ENCODE measurements at places on chromosomes 1 and 21. TPM values are rescaled to one million over a fixed set of nuclear protein-coding genes. Genes with fewer than 3 reads are reported as not detected.

DNA sequence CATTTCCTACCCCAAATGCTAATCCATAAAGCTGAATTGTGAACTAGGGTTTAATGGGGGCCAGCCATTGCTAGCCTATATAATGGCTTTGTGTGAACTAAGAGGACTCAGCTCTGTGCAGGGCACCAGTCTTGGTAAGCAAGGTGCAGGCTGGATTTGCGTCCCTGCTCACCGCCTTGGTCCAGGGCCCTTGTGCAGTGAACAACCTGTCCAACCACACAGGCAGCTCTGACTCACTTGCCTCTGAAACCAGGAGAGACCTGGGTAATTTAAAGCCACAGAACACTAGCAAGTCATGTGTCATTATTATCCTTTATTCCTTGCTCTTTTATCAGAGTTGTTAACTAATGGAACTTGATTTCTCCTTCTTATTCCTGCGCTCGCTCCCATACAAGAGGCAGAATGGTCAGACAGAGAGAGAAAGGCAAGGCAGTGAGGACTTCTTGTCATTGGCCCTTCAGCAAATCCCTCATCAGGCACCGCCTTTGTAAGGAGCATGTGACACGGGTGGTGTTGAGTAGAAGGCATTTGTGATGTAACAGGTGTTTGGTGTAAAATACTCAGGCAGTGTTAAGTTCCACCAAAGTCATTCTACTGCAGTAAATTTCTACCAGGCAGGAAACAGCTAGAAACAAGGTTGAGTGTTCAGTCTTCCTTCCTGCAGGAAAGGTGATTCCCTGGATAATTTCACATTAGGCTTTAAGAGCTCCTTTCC, 67.3 kb upstream of the OLIG2 start:
- DNase-seq, result peak; percentile 30

DNA sequence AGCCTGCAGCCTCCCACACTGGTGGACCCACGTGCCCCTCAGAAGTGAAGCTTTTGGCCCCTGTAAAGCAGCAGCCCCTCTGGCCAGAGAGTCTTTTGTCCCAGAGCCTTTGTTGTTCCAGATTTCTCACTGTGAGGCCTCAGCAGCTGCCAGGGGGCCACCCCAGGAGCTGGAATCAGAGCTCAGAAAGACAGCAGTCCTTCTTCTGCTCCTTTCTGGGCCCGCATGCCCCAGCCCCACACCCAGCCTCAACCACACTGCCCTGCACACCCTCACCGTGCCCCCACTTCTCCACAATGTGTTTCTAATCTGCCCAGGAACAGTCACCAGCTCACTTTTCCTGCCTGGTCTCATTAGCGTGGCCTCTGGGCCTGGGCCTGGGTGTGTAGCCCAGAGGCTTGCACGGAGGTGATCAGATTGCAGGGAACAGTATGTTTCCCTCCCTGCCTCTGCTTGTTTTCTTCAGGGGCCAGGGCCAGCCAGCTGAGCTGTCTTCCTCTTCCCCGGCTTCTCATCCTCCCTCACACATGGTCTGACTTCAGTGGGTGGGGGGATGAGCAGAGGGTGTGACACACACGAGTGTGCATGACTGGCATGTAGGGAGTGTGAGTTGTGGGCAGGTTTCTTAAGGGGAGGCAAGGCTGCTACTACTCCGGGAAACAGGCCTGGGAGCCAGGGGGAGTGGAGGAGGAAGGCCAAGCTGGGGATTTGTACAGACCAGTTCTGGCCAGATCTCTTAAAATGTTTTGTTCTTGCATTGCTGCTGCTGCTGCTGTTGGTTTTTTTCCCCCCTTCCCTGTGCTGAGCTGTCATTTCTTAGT, 82.5 kb upstream of the ZNF648 start:
- peak; percentile 89 for DNase-seq

DNA sequence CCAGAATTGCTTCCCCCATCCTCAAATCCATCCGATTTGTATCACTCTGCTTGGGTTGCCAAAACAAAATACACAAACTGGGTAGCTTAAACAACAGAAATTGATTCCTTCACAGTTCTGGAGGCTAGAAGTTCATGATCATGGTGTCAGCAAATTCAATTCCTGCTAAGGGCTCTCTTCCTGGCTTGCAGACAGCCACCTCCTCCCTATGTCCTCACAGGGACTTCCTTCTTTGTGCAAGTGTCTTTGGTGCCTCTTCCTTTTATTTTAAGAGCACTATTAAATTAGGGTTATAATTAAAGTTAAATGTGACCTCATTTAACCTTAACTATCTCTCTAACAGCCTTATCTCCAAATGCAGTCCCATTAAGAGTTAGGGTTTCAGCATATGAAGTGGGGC, 112.8 kb downstream of the PLPP3 start:
- no peak for DNase-seq

Gene CTSE
- 0.79 TPM for total RNA-seq

Gene HCRTR1
- not detected for total RNA-seq

Gene SOX13
- 23.7 TPM for total RNA-seq

Gene PSRC1
- 13.0 TPM for total RNA-seq

Gene KCNK2
- total RNA-seq, result 5.7 TPM

DNA sequence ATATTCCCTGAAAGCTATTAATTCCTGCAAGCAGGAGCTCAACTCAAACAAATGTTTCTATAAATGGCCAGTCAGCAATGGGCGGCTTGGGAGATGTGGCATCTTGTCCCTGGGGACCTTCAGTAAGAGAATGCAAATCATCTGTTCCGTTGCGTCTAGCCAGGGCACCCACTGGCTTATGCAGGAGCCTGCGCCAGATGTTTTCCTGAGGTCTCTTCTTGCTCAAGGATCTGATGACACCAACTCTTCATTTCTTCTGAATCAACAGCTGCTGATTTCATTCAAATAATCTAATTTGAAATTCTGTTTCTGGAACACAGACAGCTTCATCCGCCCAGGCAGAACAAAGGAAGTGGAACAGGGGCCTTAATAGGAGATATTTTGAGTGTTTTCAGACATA, 70.0 kb upstream of the AJAP1 start:
- no peak for DNase-seq

Gene NPPB
- total RNA-seq, result not detected

GRCh38 chr1:5999711-6000443, 7.7 kb upstream of the NPHP4 start:
- DNase-seq, result no peak

DNA sequence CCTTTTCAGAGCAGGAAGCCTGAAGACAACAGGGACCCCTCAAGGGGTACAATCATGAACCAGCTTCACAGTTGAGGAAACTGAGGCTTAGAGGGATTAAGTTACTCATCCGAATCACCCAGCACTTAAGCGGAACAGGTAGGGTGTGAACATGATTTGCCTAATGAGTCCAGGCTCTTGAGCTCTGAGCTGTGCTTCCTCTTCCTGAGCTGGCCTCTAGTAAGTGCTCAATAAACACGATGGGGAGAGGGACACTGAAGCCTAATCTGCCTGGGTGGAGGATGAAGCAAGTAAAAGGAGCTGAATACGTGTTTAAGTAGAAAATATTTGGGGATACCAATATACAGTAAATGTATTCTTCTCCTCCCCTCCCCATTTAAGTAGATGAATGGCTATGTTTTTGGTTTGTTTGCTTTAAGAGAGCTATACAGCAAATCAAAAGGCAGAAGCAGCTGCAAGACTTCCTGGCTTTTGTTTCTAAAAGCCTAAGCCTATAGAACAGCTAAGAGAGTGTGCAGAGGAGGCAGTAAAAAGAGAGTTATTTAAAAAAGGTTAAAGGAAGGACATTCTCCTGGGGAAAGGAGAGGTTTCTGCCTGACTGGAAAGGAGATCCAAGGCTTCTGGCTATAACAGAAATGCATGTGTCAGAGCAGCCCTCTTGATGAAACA, 20.5 kb downstream of the STPG1 start:
- DNase-seq, result no peak

GRCh38 chr21:43370888-43371570, 55.9 kb downstream of the SIK1 start:
- DNase-seq, result no peak

Gene FCRL5
- total RNA-seq, result not detected

GRCh38 chr1:225450491-225451191, 22.8 kb upstream of the LBR start:
- peak; percentile 38 for DNase-seq

Gene PRAMEF17
- not detected for total RNA-seq
